ENCODE measurements at places on chromosomes 12 and 14.

DNA sequence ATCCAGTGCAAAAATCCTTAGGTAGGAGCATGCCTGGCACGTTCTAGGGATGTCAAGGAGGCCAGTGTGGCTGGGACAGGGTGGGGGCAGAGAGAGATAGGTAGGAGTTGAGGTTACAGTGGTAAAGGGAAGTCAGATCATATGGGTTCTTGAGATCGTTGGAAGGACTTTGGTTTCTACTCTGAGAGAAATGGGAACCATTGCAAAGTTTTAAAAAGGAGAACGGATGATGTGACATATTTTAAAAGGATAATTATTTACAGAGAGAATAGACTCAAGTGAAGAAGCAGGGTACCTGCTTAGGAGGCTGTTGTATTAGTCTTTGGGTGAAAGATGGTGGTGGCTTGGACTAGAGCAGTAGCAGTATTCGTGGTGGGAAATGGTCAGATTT, 47.6 kb upstream of the ATP2B1 start:
- DNase-seq, result no peak

DNA sequence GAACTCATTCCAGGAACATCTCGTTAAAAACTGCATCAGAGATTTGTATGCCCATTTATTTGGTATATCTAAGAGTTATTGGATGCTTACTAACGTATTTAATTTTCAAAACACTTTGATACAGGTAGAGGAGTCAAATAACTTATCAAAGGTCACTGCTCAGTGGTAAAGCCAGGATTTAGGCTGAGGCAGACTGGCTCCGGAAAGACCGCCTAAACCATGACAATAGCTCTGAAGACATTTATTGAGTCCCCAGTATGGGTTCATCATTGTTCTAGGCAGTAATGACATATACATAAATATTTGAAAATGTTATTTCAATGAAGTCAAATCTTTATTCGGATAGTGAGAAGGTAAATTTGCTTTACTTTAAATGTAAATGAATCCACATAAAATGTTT, 30.3 kb downstream of the WBP11 start:
- DNase-seq, result no peak

GRCh38 chr12:2756756-2757155, 38.0 kb upstream of the FKBP4 start:
- DNase-seq, result no peak

DNA sequence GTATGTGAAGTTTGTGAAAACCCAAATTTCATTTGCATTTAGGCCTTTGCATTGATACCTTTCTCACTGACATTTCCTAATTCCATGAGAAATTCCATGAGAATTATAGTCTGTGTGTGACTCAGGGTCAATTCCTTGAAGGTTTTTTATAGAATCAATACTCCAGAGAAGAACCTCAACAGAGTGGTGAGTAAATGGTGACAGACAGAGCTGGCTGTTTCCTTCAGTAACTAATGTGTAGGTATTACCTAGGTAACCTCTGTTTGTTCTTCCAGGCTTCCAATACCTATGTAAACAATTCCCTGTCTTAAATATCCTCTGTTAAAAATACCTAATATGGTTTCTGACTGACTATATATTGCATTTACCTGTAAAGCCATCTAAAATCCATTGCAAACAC, 117.0 kb downstream of the TTC8 start:
- DNase-seq, result no peak

DNA sequence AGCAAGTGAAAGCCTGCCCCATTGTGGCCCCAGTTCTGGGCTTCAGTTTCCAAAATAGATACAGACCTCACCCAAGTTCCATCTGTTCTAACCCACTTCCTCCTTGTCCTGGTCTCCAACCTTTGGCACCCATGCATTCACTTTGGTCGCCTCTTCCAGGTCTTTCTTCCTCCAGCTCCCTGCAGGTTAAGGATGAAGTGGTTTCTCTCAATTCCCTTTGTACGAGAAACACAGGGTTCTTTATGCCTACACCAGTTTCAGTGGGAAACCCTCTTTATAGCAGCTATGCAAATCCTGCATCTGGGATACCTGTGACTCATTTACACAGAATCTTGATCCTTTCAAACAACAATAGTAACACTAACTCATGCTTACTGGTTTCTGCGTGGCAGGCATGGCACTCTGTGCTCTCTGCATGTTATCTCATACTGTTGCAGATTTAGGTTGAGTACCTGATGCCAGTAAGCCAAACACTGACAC, 110.6 kb upstream of the AMIGO2 start:
- DNase-seq, result peak; percentile 50

GRCh38 chr14:97065305-97066067, 268.3 kb downstream of the VRK1 start:
- no peak for DNase-seq

- DNase-seq, result no peak
Observed at GRCh38 chr14:99769123-99769522, 24.1 kb upstream of the EML1 start.

All from stimulated activated CD8-positive, alpha-beta memory T cell treated with anti-CD3 and anti-CD28 coated beads, Interleukin-4, amount 100 ng/mL, for 48 hours (primary cell).